ENCODE measurements at places on chromosomes 16 and 17.

GRCh38 chr17:1286379-1287106 is 7.1 kb downstream of the TRARG1 start:
- no peak for DNase-seq

DNA sequence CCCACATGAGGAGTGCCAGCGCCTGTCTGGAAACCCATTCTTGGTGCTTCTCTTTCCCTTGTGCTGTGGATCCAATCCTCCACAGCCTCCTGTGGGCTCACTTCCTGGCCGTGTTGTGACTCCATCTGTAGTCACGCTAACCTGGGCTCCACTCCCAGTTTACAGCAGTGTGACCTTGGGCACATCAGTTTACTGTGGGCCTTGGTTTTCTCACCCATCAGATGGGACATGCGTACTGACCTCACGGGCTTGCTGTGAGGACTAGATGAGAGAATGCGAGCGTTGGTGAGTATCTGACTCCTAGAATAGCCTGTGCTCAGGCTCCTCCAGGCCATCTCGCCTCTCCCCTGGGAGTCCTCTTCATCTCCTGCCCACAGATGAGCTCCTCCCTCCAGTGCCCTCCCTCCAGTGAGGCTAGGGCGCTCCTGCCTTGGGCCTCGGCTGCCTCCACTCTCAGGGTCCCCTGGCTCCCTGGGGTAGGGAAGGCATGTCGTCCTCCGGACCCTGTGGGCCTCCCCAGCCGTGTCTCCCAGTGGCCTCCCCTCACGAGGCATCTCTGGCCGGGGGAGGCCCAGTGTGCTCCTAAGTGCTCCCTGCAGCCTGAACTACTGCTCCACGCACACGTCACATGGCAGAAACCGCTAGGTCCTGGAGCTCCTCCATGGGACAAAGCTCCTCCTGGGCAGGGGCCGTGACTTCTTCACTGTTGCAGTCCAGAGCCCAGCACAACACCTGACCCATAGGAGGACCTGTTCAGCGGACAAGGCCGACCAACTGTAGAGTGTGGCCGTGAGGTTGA is 5.2 kb upstream of the FOXJ1 start:
- no peak for DNase-seq

GRCh38 chr17:4530799-4531730 is 24.1 kb downstream of the MYBBP1A start:
- DNase-seq = peak; percentile 20

DNA sequence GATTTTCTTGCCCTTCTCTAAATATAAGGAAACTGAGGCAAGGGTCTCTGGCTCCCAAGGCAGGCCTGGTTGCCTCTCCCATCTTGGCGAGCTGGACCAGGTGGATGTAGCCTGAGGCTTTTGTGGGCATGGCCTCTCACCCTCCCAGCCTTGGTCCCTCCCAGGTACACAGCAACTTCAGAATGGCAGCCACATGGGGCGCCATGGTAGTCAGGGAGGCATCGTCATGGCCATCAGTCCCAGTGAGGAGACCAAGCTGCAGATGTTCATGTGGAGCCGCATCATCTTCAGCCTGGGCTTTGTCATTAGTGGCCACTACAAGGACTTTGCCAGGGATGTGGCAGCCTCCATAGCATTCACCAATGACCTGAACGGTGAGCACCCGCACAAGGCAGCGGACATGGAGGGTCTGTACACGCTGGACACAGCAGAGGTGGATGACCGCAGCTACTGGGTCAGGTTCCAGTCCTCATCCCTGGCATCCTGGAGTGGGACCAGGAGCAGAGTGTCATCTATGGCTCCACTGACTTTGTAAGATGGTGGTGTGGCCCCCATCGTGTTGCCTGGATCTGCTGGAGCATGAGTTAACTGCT is 165.8 kb upstream of the ZNF267 start:
- DNase-seq = no peak

DNA sequence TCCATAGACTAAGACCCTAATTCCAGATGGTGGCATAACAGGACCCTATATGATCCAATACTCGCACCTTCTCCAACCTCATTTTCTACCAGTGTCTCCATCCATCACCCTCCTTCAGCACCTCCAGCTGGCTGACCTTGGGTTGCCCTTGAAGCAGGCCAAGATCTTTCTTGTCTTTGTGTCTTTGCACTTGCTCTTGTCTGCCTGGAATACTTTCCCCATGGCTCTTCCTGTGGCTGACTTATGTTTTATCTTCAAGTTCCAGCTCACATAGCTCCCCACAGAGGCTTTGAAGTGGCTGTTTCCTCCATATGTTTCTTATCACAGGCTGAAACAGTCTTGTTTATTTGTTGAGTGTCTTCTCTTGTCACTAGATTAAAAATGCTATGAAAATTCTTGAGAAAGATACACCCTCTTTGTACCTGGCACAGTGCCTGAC is 29.6 kb upstream of the MMD start:
- peak; percentile 73 for DNase-seq

DNA sequence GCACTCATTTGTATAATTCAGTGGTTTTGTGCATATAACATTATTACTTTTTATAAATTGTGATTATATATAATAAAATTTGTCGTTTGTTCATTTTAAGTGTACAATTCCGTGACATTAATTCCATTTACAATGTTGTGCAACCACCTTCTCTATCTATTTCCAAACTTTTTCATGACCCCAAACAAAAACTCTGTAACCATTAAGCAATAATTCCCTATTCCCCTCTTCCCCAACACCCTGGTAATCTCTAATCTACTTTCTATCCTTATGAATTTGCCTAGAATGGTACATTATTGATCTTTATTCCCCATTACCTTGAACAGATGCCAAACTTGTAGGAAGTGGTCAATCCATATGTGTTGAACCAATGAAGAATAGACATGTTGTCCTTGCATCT is 61.3 kb upstream of the SMIM36 start:
- DNase-seq = no peak

- DNase-seq = no peak
Measured at GRCh38 chr17:46092991-46093390, 93.9 kb downstream of the STH start.

- peak; percentile 59 for DNase-seq
Measured at GRCh38 chr17:5536866-5537650, 47.3 kb downstream of the NLRP1 start.

DNA sequence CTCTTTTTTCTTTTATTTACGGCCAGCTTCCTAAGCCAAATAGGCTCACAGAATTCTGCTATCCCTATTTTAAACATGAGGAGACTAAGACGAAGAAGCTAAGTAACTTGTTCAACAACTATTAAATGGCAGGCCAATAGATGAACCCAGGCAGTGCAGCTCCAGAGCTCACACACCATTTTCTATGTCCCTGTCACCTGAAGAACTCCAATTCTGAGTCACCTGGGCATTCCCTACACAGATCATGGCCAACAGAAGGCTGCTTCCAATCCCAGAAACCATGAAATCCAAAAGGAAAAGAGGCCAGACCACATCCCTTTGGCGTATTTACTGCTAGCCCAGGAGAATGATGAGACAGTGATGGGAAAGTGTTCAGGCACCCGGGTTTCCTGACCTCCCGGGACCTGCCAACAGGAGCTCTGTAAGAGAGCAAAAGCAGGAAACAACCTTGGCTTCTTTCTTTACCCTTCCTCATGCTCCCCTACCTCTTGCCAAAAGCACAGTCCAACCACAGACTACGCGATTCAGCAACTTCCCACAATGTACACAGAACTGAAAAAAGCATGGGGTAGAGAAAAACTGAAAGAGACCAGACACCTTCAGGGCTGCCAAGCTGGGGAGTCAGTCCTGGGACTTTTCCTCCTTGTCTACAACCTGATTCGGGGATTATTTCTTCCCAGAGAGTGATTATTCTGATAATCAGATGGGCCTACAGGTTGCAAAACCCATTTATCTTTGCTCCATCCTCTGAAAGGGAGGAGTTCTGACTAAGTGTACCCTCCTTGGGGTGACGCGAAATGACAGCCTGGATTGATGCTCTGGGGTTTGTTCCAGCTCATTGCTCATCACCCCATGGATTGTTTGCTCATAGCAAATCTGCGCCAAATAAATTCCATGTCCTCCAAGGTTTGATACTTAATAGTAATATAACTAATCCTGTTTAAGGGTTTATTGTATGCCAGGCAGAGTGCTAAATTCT is 47.8 kb upstream of the HAS3 start:
- peak; percentile 90 for DNase-seq

DNA sequence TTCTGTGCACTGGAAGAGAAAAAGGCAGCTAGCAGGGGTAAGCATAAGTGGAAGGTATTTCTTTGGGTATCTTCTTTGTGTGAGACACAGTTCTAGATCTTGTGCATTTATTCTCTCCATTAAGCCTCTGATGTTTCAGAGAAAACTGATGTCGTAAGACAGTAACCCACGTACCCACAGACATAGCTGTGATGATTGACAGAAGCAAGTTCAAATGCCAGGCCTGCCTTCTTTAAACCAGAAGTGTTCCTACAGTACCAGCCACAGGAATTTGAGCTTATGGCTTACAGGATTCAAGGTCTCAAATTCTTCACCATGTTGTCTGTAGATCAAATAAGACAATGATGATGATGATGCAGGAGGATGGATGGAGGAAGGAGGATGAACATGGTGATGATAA is 161.4 kb upstream of the KCNJ16 start:
- peak; percentile 21 for DNase-seq
